ENCODE measurements at places on chromosomes 12 and 14. TPM values are rescaled to one million over a fixed set of nuclear protein-coding genes. Genes with fewer than 3 reads are reported as not detected.

Gene STRN3
- total RNA-seq, result 25.9 TPM

Gene ARHGAP9
- total RNA-seq, result 102 TPM

Gene FAIM2
- 0.49 TPM for total RNA-seq

Gene ACOT6
- total RNA-seq, result not detected

Gene CRACR2A
- total RNA-seq, result 28.0 TPM

Gene OR6S1
- not detected for total RNA-seq

Gene CIROP
- not detected for total RNA-seq

Gene KLRD1
- 2.5 TPM for total RNA-seq

Gene NRIP2
- total RNA-seq, result not detected

Gene ASCL1
- 0.08 TPM for total RNA-seq

Gene IL22
- 3.4 TPM for total RNA-seq

Gene HOXC5
- not detected for total RNA-seq

Gene SIX6
- total RNA-seq, result not detected

Gene CLEC4D
- total RNA-seq, result not detected

Gene PPP1R1A
- not detected for total RNA-seq

Gene TAS2R43
- 0.76 TPM for total RNA-seq

Gene TEDC1
- 46.1 TPM for total RNA-seq

Gene COPZ1
- total RNA-seq, result 115 TPM

Gene SIX4
- 1.1 TPM for total RNA-seq

Gene KCNH3
- 1.6 TPM for total RNA-seq

Gene GALNT9
- total RNA-seq, result not detected

Gene MMP14
- total RNA-seq, result 1.5 TPM

Gene OTX2
- not detected for total RNA-seq

Gene CEP290
- total RNA-seq, result 15.5 TPM

Gene SLCO1B1
- not detected for total RNA-seq

Gene LIN7A
- 2.1 TPM for total RNA-seq

Gene RTL1
- not detected for total RNA-seq

Gene TAS2R42
- total RNA-seq, result not detected

Gene NTN4
- not detected for total RNA-seq

Gene ALX1
- total RNA-seq, result not detected

Gene NPFF
- 0.44 TPM for total RNA-seq

Gene SYNE2
- total RNA-seq, result 26.9 TPM

Gene DPPA3
- not detected for total RNA-seq

Gene FRMD6
- total RNA-seq, result 5.9 TPM

Gene IRF9
- 130 TPM for total RNA-seq

Gene LBHD2
- total RNA-seq, result not detected

Gene CKAP4
- 5.1 TPM for total RNA-seq

Gene UNC79
- total RNA-seq, result 0.03 TPM

Gene DHRS1
- 7.5 TPM for total RNA-seq

Gene ACSM4
- total RNA-seq, result not detected

Gene SERPINA9
- not detected for total RNA-seq

Gene ENDOU
- total RNA-seq, result not detected

Gene ADCY6
- total RNA-seq, result 0.78 TPM

Gene CCDC197
- not detected for total RNA-seq

Gene KRT83
- total RNA-seq, result not detected

Gene MYF6
- total RNA-seq, result not detected

Gene DLK1
- not detected for total RNA-seq

Gene RGS6
- 2.0 TPM for total RNA-seq

Measured in activated T-helper 1 cell treated with anti-CD3 and anti-CD28 coated beads, Interleukin-12 subunit alpha, Interleukin-12 subunit beta, Interleukin-2, Interleukin-4 antibody, amounts not matched to agents 30 ng/mL and 10 ng/mL and 1 ng/mL, durations not matched to agents 14 hours and 24 hours and 36 hours (primary cell).